ENCODE measurements at places on chromosomes 3 and 15. TPM values are rescaled to one million over a fixed set of nuclear protein-coding genes. Genes with fewer than 3 reads are reported as not detected.

Gene RNU6-1
- polyA plus RNA-seq = not detected

Gene ADAMTS17
- polyA plus RNA-seq = not detected

Gene TMC3
- polyA plus RNA-seq = not detected

Gene KNG1
- not detected for polyA plus RNA-seq

Gene KIF23
- 28.8 TPM for polyA plus RNA-seq

Gene DISP2
- polyA plus RNA-seq = 0.51 TPM

Gene CCR9
- not detected for polyA plus RNA-seq

Gene ZMAT3
- polyA plus RNA-seq = 40.1 TPM

Gene EPHB3
- polyA plus RNA-seq = 1.6 TPM

Gene ZCWPW2
- polyA plus RNA-seq = 2.1 TPM

Gene SQOR
- polyA plus RNA-seq = 21.9 TPM

Gene POLQ
- 1.0 TPM for polyA plus RNA-seq

Gene FES
- 3.6 TPM for polyA plus RNA-seq

Gene CYP1A2
- not detected for polyA plus RNA-seq

All from GM23248 (cell line).